ENCODE measurements at places on chromosomes 5 and 9.

DNA sequence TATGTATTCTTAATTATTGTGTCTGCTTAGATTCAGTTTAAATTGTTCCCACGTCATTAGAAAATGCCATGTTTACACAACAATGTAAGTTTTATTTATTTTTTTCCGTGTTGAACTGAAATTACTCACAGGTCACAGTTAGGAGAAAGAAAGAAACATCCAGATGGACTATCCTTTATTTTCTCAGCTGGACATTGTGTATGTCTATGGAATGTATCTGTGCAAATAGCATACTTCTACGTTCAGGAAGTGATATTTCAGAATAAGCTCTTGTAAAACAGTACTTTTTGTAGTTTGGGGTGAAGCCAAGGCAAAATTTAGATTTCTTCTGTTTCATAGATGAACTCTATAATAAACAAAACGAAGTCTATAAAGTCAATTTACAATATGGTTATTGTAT lies 249.0 kb upstream of the ZNF608 start:
- DNase-seq: no peak

DNA sequence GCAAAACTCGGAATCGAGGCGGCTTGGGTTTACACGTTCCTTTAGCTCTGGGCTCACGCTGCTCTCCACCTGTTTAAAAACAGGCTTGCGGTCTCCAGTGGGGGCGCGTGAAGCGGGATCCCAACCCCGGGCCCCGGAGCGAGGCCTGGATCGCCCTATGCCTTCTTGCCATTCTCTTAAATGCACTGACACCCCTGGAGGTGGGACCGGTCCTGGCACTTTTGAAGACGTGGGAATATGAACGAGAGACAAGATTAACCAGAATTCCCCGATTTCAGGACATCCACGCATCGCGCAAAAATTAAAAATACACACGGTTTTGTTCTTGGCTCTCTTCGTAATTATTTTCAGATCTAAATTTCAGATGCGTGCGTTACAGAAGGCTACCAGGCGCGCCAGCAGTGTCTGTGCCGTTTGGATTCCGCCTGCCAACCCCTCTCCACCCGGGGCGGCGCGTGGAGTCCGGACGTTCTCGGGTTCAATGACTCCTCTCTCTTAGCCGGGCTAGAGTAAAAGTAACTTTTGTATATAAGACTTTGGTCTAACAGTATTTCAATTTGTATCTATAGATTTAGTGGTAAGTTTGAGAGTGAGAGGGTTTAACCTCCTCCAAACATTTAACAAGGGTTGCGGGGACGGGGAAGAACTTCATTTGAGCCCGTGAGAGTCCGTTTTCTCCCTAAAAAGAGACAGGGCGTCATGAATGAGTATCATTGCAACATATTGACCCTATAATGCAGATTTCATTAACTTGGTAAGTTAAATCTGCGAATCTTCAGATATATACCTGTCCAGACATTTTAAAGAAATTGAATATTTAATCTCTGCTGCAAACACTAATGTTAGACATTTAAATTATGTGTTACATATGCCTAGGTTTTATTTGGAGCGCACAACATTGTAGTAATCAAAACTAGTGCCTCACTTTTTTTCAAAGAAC lies 3.8 kb downstream of the FOXD1 start:
- DNase-seq: no peak

- DNase-seq: peak; percentile 59
These were observed 22.0 kb downstream of the ENHO start for GRCh38 chr9:34500623-34501267.

DNA sequence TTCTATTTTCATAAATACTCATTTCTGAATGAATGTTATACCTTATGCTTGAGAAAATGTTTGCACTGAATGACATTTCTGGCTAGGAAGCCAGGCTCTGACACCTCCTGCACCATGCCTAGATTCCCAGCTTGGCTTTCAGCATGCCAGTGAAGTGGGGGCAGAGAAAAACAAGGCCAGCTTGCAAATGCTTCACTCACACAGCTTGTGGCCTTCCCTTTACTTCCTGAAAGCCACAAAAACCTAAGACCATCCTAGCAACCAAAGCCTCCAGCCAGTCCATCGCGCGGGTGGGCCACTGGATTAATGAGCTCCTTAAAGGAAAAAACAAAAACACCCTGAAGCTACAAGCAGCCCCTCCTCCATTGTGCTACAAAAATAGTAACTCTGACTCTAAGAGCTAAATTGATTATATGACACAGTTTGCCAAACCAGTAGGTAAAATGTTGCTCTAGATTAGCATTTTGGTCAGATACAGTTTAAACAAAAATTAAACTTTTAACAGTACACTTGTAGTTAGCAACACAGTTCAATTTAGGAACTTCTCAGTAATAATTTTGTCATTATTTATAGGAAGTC lies 159.9 kb downstream of the TSSK1B start:
- no peak for DNase-seq

DNA sequence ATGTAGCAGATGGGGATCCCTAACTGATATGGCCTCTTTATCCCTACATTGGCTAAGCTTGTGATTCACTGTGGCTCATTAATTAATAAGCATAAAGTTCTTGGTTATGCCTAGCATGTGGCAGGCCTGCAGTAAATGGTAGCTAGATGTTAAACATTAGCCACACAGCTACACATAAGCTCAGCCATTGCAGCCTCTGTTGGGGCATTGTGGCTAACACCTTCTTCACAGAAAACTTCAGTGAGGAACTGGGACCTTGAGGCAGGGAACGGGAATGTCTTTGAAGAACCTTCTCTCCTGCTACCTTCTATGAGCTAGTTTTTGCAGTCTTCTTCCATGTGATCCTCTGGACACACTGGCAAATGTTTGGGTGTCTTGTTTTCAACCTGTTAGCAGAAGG lies 338.2 kb downstream of the NTRK2 start:
- no peak for DNase-seq

DNA sequence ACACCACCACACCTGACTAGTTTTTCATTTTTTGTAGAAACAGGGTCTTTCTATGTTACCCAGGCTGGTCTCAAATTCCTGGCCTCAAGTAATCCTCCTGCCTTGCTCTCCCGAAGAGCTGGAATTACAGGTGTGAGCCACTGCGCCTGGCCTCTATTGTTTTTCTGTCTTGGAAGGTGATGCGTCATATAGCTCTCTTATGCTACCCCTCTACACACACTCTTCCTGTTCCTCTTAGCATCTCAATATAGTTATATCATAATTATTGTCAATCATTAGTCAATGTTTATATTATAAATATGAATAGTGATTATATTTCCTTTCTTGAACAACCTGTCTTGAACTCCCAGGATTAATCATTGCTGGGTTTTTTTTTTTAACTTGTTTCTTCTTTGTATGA lies 7.3 kb downstream of the PKD2L2 start:
- DNase-seq: no peak
